ENCODE measurements at places on chromosomes 11 and 22.

GRCh38 chr11:133123366-133123765, 408.9 kb downstream of the OPCML start:
- DNase-seq, result no peak

- DNase-seq, result peak; percentile 92
These were observed 28.1 kb upstream of the FBXO3 start for GRCh38 chr11:33802194-33802950.

- DNase-seq, result no peak
These were observed 83.9 kb downstream of the LDLRAD3 start for GRCh38 chr11:36027731-36028130.

DNA sequence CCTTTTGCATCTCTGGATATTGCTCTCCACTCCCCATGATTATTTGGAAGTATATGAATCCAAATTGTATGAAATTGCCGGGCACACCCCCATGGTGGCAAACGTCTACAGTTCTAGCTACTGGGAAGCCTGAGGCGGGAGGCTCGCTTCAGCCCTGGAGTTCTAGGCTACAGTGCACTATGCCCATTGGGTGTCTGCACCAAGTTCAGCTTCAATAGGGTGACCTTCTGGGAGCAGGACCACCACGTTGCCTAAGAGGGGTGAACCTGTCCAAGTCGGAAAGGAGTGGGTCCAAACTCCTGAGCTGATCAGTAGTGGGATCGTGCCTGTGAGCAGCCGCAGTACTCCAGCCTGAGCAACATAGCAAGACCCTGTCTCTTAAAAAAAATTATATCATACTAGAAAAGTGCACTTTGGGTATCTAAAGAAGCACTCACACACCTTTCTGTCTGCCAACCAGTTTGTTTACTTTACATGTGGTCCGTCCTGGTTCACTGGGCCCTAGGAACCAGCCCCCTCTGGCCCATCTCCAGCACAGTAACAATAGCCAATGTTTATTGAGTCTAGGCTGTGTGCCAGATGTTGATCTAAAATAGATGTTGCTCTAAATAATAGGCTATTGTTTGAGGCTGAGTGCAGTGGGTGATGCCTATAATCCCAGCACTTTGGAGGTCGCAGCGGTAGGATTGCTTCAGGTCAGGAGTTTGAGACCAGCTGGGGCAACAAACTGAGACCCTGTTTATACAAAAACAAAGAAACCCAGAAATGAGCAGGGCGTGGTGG, 16.4 kb upstream of the KAT5 start:
- no peak for DNase-seq

DNA sequence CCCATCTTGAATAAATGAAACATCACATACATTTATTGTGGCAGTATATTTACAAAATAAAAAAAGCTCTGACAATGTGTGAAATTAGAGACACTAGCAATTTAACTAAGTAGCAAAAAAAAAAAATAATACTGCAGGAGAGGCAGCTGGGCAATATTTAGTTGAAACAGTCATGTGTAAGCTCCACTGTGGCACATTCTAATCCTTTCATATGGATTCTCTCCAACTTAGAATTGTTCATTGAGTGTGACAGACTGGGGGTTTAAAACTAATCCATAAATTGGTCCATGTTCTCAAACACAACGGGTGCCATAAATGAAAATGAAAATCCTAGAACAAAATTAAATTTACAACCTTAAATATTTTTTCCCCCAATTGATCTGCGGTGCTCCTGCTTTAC, 302.1 kb downstream of the CADM1 start:
- no peak for DNase-seq

DNA sequence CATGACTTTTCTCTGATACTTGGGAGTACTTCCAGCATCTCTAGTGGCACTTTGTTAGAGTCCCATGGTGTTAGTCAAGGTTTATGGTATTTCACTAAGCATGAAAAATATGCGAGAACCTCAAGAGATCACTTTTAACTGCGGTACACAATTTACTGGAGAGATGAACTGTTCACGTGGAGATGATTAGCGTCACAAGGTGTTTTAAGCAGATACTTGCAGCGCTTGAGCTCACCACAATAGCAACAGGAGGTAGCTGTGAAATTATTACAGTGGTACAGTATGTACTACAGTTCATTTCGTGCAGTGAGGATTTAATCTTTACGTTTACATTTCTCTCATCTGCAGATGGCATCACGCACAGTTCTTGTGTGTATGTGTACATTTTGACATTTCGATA, 4.5 kb downstream of the PARVA start:
- DNase-seq, result no peak

DNA sequence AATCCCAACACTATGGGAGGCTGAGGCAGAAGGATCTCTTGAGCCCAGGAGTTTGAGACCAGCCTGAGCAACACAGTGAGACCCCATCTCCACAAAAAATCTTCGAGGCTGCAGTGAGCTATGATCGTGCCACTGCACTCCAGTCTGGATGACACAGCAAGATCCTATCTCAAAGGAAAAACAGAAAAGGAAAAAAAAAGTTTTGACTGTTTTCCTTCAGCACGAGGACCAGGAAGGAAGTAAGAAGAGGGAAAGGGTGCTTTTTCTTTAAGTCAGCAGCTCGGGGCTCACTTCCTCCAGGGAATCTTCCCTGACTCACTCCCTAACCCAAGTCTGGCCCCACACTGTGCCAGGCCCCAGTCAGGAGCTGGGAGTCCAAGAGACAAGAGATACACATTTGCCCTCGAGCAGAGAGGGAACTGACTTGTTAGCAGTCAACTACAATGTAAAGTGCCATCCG, 14.2 kb downstream of the ARRB1 start:
- no peak for DNase-seq

- DNase-seq, result no peak
These were observed 34.9 kb upstream of the OR10G7 start for GRCh38 chr11:124075841-124076651.

DNA sequence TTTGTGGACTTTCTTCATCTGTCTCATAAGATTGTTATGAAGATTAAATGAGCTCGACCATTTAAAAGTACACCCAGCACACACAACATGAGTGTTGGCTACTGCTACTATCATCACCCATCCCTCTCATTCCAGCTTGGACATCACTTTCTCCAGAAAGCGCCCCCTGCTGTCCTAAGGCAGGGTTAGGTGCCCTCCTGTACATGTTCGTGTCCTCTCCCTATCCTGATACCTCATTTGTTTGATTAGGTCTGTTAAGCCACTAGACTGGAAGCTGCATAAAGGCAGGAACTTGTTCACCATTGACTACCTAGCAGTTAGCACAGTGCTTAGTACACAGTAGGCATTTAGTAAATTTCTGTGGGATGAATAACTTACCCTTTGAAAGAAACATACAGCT, 85.5 kb downstream of the ENTHD1 start:
- DNase-seq, result no peak

DNA sequence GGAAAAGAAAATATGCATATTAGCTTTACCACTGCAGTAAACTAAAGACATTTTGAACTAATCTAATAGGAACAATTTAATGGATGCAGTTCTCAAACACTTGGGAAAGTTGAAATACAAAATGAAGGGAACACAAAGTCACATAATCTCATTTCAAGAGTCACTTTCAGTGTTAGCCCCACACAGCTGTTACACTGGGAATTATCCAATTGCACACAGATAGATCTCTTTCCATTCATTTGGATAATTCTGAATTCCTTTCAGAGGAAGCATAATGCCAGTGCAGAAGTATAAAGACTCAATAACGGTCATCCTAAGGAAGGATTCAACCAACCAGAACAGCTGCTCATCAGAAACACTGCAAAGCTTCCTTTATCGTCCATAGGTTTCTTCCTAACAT, 173.3 kb downstream of the GRIA4 start:
- DNase-seq, result no peak

DNA sequence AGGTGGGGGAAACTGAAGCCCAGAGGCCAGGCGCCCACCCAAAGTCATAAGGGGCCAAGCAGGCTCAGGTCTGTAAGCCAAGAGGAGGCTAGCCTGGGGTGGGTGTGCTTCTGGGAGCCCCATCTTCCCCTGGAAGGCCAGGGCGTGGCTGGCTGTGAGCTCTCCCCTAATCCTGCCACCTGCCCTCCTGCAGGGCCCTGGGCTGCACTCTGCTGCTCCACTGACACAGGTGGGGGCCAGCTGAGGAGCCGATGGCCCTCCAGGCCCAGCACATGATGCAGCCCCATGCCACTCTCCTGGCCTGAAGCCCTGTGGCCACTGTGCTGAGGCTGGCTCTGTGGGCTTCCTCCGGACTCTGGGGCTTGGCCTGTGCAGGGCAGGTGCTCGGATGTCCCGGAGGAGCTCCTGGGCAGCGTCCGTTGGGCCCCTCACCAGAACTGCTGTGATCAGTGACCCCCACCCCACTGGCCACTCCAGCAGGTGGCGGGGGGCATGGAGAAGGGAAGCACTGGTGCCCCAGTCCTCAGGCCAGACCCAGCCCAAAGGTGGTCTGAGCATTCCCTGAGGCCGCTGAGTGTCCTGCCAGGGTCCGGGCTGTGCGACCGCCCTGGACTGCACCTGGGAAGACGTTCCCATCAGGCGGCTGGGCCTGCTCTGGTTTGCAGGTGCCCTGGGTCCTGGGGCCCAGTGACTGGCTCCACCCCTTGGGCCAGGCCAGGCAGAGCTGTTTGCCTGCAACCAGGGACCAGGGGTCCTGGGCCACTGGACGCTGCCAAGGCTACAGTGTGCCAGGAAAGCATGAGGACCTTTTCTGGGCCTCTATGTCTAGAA, 8.5 kb downstream of the PIM3 start:
- DNase-seq, result no peak

- no peak for DNase-seq
These were observed 20.1 kb downstream of the GNB1L start for GRCh38 chr22:19834599-19834998.

- no peak for DNase-seq
These were observed 32.9 kb downstream of the LIMK2 start for GRCh38 chr22:31244943-31245451.

GRCh38 chr11:8732324-8732670, 49.7 kb downstream of the RPL27A start:
- DNase-seq, result no peak

DNA sequence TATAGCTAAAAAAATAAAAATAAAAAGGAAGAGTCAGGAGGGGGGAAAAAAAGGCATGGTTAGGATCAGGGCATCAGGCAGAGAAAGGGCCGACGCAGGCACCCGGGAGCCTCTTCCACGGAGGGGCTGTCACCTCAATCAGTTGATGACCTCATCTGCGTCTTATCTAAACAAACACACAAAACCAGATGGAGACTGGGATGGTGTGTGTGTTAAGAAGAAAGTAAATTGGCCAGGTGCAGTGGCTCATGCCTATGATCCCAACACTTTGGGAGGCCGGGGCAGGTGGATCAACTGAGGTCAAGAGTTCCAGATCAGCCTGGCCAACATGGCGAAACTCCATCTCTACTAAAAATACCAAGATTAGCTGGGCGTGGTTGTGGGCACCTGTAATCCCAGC, 63.6 kb downstream of the DHCR7 start:
- DNase-seq, result no peak

- peak; percentile 61 for DNase-seq
These were observed 389.3 kb downstream of the KCNA4 start for GRCh38 chr11:29627541-29627940.

GRCh38 chr11:12281571-12282478, 95.5 kb upstream of the PARVA start:
- DNase-seq, result peak; percentile 84

DNA sequence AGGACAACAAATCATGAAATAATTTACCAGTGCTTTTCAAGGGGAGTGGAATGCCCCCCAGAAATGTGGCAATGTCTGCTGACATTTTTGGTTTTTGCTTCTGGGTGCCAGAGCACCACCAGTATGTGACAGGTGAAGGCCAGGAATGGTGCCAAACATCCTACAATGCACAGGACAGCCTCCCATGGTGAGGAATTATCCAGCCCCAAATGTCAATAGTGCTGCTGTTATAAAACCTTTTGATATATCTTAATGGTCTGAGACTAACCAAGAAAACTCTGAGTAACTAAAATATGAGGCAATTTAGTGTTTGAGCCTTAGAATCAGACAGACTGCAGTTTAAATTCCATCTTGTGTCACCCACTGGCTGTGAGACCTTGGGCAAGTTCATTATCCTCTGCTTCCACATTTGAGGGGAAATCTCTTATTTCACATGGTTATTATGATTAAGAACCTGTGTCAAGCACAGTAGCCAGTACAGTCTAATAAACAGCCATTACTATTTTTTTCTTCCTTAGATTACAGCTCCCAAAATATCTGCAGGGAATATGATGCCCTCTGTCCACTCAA, 69.5 kb downstream of the AMBRA1 start:
- no peak for DNase-seq

GRCh38 chr22:35231585-35232084, 25.7 kb upstream of the HMGXB4 start:
- DNase-seq, result peak; percentile 65

- DNase-seq, result peak; percentile 49
These were observed 33.8 kb downstream of the RAB30 start for GRCh38 chr11:83037877-83038276.

GRCh38 chr11:2100361-2101170, 38.6 kb downstream of the IGF2 start:
- DNase-seq, result no peak

GRCh38 chr11:132590554-132590953, 941.7 kb downstream of the OPCML start:
- no peak for DNase-seq

- DNase-seq, result no peak
These were observed 268.2 kb upstream of the C11orf87 start for GRCh38 chr11:109153836-109154235.

- peak; percentile 13 for DNase-seq
These were observed 125.7 kb downstream of the TENM4 start for GRCh38 chr11:79314906-79315689.

- DNase-seq, result no peak
These were observed 745 bp downstream of the NCAM1 start for GRCh38 chr11:112961751-112962578.

DNA sequence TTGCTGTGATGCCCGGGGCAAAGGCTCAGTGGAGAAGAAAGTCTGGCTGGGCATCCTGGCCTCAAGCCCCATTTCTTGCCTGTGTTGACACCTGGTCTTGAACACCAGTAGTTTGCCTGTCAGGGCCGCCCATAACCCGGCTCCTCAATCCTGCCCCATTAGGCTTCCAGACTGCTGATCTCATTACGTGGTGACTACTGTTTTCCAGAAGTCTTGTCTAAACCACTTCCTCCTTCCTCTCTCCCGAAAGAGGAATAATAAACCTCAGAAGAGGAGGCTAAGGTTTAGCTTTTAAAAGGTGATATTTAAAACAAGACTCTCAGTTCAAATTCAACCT, 97.7 kb downstream of the CD44 start:
- peak; percentile 75 for DNase-seq

DNA sequence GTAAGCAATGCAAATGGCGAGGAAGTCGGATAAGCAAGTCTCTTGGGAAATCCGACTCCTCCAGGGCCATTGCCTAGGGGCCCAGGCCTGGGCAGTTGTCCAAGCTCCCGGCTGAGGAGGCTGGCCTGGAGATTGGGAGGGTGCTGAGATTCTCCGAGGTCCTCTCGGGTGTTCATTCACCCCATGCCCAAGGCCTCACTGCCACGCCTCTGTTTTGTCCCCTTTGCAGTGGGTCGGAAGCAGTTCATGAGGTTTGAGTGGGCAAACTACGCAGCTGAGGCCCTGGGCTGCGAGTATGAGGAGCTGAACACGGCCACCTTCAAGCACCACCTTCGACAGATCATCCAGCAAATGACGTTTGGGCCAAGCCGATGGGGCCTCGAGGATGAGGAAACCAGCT, 81.3 kb downstream of the MYO18B start:
- DNase-seq, result no peak

- peak; percentile 54 for DNase-seq
These were observed 2.9 kb downstream of the KLHL35 start for GRCh38 chr11:75429902-75430713.
